BE2C (cell line): ENCODE measurements at places on chromosomes 2 and 18.

DNA sequence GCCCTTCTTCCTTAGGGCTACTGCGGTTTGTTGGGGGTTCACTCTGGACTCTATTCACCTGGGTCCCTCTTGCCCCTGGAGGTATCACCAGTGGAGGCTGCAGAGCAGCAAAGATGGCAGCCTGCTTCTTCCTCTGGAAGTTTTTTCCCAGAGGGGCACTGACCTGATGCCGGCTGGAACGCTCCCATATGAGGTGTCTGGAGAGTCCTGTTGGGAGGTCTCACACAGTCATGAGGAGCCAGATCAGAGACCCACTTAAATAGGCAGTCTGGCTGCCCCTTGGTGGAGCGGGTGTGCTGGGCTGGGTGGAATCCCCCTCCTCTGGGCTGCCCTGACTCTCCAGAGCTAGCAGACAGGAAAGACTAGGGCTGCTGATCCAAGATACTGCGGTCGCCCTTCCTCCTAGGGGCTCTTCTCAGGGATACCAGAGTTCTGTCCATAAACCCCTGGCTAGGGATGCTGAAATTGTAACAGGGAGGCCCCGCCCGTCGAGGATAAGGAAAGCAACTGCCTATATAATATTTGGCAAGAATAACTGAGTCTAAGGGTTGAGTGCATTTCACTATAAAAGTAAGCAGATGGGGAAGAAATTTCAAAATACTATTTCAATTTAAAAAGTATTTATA lies 140.7 kb downstream of the NOL4 start:
- DNase-seq, result no peak

DNA sequence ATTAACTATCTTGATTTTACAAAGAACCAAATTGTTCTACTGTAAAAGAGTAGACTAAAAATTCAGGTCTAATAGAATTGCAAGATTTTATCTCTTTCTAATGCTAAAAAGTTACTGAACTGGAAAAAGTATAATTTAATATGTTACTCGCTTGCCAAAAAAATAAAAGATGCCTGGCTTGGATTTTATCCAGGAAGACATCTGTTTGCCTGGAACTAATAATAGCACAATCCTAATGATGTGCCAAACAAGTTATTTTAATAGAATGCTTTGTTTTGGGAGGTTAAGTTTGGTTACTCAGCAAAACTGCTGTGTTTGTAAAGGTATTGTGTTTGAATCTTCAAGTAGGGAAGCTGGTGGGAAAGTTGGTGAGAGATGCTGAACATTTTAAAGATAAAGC lies 19.4 kb upstream of the ZSWIM2 start:
- DNase-seq, result no peak

GRCh38 chr18:31776093-31776492 lies 15.4 kb upstream of the SLC25A52 start:
- no peak for DNase-seq

DNA sequence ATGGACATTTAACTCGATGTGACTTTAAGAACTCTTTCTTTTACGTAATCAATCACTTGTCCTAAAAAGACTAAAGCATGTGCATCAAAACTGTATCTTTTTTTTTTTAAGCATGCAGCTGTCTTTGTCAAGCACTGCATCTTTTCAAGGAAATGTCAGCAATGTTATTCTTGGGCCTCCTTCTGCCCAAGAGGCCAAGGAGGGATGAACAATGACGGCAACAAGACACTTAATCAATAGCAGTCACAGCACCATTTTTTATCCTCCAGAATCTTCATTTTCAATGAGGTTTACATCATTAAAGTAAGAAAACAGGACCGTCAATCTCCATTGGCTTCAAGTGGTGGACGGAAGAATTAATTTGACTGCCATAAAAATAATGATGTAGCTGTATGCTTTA lies 253.8 kb downstream of the AFF3 start:
- no peak for DNase-seq

DNA sequence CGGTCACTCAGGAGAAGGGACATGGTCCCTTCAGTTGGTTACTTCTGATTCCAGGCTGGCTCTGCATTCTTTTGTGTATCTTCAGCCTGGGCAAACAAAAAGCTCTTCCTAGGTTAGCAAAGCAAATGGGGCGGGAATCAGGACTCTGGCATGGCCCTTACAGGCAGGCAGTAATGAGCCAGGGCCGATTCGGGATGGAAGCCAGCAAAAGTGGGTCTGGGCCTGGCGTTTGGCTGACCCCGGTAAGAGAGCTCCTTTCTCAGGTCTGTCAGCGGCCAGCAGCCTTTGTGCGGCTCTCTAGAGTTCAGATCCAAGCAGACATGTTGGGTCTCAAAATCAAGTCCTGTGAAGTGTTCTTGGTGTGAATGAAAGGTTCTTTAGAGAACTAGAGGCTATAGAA lies 81.5 kb upstream of the EML6 start:
- no peak for DNase-seq

GRCh38 chr2:172106108-172106961 lies 3.6 kb upstream of the DLX2 start:
- peak; percentile 61 for DNase-seq

DNA sequence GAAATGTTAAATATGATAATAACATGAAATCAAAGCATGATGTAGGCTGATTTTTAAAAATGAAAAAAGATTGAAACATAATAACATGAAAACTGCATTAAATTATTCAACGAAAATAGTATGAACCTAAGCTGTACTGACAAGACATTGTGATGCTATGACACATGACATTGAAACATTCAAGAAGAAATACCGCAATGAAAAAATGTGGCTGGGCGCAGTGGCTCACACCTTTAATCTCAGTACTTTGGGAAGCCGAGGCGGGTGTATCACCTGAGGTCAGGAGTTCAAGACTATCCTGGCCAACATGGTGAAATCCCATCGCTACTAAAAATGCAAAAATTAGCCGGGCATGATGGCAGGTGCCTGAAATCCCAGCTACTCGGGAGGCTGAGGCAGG lies 14.6 kb downstream of the CXCR1 start:
- no peak for DNase-seq
